ENCODE measurements at places on chromosomes 11 and 22. TPM values are rescaled to one million over a fixed set of nuclear protein-coding genes. Genes with fewer than 3 reads are reported as not detected.

DNA sequence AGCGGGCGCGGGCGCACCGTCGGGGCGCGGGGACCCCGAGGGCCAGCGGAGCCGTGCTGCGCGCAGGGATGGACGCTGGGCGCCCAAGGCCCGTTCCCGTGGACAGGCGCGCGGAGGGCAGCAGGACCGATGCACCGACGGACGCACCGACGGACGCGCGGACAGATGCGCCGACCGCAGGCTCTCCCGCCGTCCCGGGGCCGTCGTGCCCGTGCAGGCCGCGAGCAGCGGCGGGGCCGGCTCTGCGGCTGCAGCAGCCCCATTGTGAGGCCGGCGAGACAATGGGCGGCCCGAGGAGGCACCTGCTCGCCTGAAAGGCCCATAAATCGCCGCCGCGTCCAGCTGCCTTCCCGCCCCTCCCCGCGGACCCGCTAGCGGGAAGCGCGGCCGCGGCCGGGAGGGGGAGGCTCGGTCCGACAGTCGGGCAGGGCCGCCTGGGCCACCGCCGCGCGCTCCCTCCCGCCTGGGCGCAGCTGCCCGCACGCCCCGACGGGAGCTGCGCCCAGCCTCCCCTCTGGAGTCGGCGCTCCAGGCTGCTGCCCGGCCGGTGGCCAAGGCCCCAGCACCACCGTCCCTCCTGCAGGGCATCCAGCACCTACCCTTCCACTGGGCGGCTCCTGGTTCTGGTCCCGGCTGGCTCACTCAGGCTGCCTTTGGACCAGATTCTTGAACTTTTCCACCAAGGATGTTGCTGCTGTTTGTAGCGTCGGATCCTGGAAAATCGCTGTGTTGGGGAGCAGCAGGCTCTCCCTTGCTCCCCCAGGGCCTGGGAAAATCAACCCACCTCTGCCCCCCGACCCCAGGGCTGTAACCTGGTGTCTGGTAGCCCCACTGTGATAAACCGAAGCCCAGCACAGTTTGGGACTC lies 15.8 kb downstream of the CDKN1C start:
- no peak for DNase-seq

The TREH gene
- not detected for total RNA-seq

- no peak for DNase-seq
Measured at GRCh38 chr22:19764636-19765476, 4.3 kb downstream of the TBX1 start.

- DNase-seq = no peak
Measured at GRCh38 chr11:58485961-58486360, 21.9 kb downstream of the OR5B21 start.

- DNase-seq = no peak
Measured at GRCh38 chr11:61910187-61911127, 6.9 kb downstream of the RAB3IL1 start.
